ENCODE measurements at places on chromosomes 16 and 17.
A peak's percentile ranks its signal among the peaks of the same experiment; 100 is the strongest.

- no peak for DNase-seq
Measured at GRCh38 chr16:12000032-12000431, 23.5 kb downstream of the SNX29 start.

GRCh38 chr17:72151565-72152386 is 31.0 kb downstream of the SOX9 start:
- no peak for DNase-seq

GRCh38 chr16:52383640-52384292 is 163.2 kb downstream of the TOX3 start:
- no peak for DNase-seq

DNA sequence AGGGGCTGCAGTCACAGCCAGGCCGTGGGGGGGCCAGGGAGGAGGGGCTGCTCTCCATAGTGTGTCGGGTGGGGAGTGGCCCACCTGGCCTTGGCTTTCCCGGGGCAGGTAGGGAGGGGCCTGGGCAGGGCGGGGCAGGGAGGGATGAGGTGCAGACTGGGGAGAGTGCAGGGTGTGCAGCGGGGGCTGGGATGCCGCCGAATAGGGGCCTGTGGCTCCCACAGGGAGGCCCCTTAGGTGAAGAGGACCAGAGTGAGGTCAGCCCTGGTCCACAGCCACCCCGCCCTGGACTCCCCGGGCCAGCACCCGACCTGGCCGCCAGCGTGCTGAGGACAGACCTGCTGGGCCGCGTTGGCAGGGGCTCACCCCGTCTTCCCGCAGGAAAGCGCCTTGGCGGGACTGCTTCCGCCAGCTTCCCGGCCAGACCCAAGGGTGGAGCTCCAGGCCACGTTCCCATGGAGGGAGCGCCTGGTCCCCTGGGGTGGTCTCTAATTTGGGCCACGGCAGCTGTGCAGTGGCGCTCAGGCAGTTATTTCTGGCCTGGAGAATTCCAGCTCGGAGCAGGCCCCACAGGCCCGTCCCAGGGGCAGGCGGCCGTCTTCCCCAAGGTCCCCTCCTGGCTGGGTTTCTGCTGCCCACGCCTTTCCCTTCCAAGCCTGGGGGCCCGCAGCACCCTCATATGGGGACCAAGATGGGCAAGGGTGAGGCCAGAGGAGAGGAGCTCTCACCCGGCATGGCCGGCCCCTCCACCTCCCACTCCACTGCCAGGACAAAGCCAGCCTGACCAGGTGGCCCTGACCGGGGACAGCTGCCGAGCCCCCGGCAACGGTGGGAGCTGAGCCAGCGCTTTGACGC is 27.9 kb downstream of the CACNA1H start:
- no peak for DNase-seq

DNA sequence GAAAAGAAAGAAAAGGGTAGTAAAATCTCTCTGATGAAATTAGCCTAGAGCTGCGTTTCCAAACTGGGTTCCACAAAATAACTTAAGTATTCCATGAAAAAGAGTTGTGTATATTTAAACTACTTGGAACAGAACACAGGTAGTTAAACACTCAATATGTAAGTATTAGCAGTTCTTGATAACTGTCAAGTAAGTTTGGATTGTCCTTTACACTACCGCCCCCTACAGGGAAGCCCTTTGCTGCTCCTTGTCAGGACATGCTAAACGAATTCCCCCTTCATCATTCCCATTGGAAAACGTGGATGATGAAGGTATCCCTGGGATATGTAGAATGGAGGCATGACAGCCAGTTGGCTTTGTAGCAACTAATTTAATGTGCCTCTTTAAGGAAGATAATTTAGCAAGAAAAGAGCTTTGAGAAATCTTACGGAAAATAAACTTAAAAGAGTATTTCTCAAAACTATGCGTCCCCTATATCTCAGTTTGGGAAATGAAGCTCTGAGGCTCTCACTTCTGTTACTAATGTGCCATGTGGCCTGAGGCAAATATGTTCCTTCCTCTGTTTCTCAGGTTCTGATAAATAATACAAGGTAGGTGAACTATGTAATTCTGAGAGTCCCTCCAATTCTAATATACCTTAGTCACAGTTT is 18.8 kb downstream of the NCBP3 start:
- DNase-seq, result peak; percentile 69

DNA sequence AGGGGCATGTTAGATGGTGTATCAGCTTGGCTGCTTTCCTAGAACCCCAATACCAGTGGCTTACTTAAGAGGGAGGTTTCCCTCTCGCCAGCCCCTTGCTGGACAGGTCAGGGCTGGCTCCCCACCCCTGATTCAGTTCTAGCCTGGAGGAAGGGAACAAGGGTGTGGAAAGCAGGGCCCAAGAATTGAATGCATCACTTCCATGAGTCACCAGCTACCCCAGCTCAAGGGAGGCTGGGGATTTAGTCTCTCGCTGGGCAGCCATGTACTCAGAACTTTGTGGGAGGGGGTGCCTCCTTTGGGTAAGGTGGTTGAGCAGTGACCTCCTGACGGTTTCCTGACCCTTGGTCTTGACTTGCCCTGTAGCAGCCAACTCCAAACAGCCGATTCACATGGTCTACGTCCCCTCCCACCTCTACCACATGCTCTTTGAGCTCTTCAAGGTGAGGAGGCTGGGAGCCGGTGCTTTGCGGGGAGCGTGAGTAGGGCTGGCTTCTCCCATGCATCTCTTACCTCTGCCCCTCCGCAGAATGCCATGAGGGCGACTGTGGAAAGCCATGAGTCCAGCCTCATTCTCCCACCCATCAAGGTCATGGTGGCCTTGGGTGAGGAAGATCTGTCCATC is 12.8 kb downstream of the PDK2 start:
- no peak for DNase-seq

GRCh38 chr16:77288222-77288621 is 89.0 kb downstream of the SYCE1L start:
- DNase-seq, result no peak

DNA sequence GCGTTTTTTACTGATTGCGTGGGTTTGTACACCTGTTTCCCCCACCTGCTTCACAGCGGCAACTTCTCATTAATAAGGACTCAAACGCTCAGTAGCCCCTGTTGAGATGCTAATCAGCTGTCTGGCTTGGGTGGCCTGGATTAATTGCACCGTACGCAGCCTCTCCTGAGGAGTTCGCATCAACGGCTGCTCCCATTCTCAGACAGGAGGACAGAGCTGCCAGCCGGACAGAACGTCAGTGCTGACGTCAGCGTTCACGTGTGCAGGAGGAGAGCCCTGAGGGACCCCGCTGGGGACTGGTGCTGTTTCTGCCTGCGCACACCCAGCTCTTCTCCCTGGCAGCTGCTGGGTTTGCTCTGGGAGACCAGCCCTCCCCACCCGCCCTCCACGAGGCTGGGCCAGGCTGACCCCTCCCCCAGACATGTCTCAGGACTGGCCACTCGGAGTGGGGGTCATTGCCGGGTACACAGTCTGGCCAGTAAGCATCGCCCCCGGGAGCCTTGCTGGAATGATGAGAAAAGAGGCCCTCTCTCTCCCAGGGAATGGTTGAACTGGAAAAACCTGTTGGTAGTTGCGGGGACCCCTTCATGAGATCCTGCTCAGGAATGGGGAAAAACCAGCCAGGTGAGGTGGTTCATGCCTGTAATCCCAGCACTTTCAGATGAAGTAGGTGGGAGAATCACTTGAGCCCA is 5.7 kb upstream of the BANP start:
- DNase-seq, result peak; percentile 30

DNA sequence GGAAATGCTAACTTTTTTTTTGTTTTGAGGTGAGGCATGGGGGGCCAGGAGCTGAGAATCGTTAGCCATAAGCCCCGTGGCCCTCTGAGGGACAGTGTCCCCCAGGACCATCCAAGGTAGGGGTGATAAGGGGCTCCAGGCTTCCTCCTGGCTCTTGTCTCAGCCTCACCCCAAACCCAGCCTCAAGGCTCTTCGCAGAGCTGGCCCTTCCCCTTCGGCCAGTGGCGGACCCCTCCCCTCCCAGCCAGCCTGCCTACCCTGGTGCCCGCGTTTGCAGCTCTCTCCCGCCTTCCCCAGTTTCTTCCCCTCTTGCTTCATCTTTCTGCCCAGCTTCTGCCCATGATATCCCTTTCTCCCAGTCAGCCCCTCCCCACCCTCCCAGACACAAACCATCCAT is 22.7 kb upstream of the ATP2A3 start:
- DNase-seq, result no peak

GRCh38 chr17:78674595-78675315 is 97.6 kb upstream of the DNAH17 start:
- no peak for DNase-seq

- DNase-seq, result no peak
Measured at GRCh38 chr16:12398029-12398682, 405.5 kb downstream of the CPPED1 start.

GRCh38 chr17:82301916-82302567 is 15.4 kb downstream of the CD7 start:
- DNase-seq, result peak; percentile 56

DNA sequence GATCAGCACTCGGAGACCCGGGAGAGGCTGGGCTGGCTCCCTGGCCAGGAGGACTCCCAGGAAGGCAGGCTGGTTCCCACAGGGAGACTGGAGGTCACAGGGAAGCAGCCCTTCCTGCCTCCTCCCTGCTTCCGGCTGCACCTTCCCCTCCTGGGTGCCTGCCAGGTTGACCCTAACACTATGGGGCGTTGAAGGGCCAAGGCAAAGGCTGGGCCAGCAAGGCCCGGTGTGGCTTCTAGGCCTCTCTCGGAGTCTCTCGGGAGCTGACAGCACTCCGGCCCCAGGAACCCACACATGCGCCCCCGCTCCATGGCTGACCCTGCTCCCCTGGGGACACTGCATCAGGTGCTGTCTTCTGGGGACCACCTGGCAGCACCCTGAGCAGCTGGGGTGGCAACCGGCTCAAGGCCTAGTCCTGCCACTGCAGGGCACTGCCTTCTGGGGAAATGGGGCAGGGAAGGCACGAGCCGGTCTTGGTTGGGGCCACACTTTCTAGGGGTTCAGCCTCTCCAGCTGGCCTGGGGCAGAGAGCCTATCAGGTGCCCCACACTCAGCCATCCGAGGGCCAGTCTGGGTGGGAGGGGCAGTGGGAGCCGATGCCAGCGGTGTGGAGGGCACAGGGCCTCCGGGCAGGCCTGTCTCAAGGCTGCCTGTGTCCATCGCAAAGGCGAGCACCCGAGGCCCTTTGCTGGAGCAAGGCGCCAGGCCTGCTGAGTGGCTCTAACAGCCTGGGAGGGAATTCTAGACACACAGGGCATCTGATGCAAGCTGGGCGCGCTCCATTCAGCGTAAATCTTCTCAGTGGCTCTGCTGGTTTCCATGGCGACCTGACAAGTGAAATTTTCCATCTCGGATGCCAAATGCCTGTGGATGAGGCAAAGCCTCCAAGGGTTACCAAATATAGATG is 5.6 kb upstream of the MTSS2 start:
- no peak for DNase-seq

DNA sequence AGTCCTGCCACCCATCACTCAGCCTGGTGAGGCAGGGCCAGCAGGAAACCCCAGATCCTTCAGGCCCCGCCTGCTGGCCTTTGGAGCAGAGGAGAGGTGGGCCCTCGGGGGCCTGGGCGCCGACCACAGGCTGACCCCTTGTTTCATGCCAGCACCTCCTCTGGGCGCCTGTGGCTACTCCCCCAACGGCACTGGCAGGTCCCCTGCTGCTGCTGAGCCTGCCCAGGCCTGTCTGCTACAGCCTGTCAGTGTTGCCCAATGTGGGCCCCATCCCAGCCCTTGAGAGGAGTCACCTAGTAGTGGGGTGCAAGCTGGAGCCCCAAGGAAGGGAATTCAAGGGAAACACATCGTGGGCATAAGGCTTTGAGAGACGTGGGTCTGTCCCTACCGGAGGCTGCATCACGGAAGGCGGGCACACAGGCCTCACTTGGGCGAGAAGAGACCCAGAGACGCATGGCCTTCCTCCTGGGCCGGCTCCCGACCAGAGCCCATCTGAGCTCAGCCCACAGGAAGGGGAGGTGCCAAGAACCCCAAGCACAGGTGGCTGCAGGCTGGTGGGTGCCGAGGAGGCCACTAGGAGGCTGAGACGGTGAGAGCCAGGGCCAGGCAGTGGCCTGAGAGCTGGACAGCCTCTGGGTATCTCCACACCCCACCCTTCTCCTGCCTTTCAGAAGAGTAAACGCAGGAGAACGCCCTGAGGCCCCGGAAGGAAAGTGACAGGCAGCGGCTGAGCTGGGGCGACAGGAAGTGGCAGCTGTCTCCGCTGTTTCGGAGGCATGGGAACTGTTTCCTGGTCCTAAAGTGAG is 8.0 kb upstream of the FASN start:
- peak; percentile 68 for DNase-seq

- no peak for DNase-seq
Measured at GRCh38 chr17:39722104-39722503, 8.2 kb downstream of the MIEN1 start.

GRCh38 chr17:41116297-41116696 is 1.9 kb downstream of the KRTAP4-11 start:
- no peak for DNase-seq

DNA sequence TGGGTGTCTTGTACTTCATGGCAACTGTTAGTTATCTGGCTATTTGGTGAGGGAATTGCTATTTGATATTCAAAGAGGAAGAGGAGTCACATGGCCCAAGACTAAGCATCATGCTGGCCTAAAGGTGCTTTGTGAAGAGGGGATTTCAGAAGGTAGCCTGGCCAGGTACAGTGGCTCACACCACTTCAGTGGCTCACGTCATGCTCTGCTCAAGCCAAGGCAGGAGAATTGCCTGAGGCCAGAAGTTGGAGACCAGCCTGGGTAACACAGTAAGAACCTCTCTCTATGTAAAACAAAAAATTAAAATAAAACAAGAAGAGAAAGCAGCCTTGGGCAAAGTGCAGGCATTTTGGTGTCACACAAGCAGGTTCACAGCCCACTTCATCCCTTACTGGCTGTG is 6.4 kb upstream of the MT1B start:
- no peak for DNase-seq

DNA sequence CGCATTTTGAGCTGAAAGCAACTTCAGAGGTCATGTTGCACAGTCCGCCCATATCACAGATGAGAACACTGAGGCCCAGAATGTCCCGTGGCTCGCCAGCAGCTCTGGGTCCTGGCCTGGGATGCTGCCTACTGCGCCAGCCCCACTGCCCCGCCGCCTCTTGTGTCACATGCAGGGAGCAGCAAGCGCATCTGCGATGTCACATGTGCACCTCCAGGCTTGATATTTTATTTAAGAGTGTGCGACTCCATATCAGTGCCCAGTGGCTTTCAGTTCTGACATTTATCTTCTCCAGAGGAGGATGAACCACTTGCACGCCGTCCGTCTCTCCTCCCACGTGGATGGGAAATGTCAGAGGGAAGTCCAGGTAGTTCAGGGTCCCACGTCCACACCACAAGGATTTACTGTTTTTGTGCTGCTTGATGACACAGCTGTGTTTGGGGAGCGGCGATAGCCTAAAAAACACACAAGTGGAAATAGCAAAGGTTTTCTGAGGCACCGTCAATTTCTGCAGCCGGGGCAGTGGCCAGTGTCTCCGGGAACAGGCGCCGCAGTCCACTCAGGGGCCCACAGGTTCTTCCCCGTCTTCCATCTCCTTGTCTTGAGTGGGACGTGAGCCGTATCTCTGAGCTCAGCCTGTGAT is 7.0 kb upstream of the RBFOX3 start:
- no peak for DNase-seq
